ENCODE measurements at places on chromosomes 7 and 10.

- H3K36me3 ChIP-seq = no peaks in the 10 kb centered on the region
- peaks cover 13% of the 10 kb centered on the region for H3K4me1 ChIP-seq
- no peaks in the 10 kb centered on the region for H3K27me3 ChIP-seq
- H3K27ac ChIP-seq = no peak overlapping the region
- no peak overlapping the region for H3K4me3 ChIP-seq
Observed at GRCh38 chr7:73727952-73728351, 8.5 kb upstream of the STX1A start.

- H3K27me3 ChIP-seq = no peaks in the 10 kb centered on the region
- H3K36me3 ChIP-seq = no peaks in the 10 kb centered on the region
- H3K4me1 ChIP-seq = peaks cover 30% of the 10 kb centered on the region
Observed at GRCh38 chr7:8143151-8143874, 118.7 kb downstream of the ICA1 start.

DNA sequence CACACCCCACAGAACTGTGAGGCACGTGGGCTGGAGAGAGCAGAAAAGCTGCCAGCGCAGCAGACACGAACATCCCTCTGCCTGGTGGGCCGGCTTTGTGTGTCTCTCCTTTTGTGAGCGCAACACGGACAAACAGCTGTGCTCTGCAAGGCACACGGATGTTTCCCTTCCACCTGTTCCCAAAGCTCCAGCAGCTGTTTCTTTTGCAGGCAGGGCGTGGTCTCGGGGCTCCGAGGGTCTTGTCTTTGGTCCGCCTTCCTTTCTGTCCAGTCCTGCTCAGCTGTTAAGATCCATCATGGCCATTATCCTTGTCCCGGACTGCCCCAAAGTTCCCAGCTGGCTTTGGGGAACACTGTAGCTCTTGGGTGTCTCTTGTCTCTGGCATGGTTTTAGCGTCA, 32.7 kb upstream of the SH2B2 start:
- peaks cover 8% of the 10 kb centered on the region for H3K36me3 ChIP-seq
- DNase-seq = no peak

DNA sequence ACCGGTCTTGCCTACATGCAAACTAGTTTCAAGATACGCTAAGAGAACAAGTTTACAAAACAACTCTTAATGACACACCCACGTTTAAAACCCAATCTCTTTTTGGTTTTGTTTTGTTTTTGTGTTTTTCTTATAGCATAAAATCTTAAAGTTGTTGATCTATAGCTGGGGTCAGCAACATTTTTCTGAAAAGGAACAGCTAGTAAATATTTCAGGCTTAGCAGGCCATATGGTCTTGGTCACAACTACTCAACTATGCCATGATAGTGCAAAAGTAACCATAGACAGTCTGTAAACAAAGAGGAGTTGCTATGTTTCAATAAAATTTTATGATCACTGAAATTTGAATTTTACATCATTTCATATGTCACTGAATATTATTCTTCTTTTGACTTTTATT, 327.4 kb downstream of the AGMO start:
- H3K27me3 ChIP-seq = no peaks in the 10 kb centered on the region
- DNase-seq = no peak
- no peak overlapping the region for H3K4me3 ChIP-seq
- H3K27ac ChIP-seq = no peak overlapping the region

- H3K36me3 ChIP-seq = peaks cover 51% of the 10 kb centered on the region
- H3K4me3 ChIP-seq = no peak overlapping the region
- no peak overlapping the region for H3K27ac ChIP-seq
- peak; percentile 14 for DNase-seq
- H3K4me1 ChIP-seq = no peaks in the 10 kb centered on the region
Observed at GRCh38 chr10:108249940-108250339, 1085.4 kb upstream of the SORCS1 start.

GRCh38 chr7:154869436-154869835, 133.5 kb downstream of the PAXIP1 start:
- DNase-seq = no peak
- H3K4me1 ChIP-seq = no peaks in the 10 kb centered on the region
- H3K36me3 ChIP-seq = peaks cover 79% of the 10 kb centered on the region
- no peak overlapping the region for H3K27ac ChIP-seq

- no peak overlapping the region for H3K4me3 ChIP-seq
- no peak overlapping the region for H3K27ac ChIP-seq
- no peaks in the 10 kb centered on the region for H3K36me3 ChIP-seq
- H3K4me1 ChIP-seq = peaks cover 30% of the 10 kb centered on the region
- DNase-seq = peak; percentile 89
Observed at GRCh38 chr10:2927958-2928840, 139.1 kb upstream of the PFKP start.

DNA sequence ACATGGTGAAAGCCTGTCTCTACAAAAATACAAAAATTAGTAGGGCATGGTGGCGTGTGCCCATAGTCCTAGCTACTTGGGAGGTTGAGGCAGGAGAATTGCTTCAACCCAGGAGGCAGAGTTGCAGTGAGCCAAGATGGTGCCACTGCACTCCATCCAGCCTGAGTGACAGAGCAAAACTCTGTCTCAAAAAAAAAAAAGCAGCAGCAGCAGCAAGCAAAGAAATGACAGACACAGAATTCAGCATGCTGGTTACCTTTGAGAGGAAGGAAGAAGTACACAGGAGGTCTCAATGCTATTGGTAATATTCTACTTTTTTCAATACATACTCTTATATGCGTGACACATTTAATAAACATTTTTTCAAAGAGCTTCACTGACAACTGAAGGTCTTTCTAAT, 81.3 kb downstream of the ZFAND4 start:
- no peak overlapping the region for H3K27ac ChIP-seq
- H3K4me3 ChIP-seq = no peak overlapping the region
- peaks cover 10% of the 10 kb centered on the region for H3K36me3 ChIP-seq
- DNase-seq = no peak
- peaks cover 14% of the 10 kb centered on the region for H3K4me1 ChIP-seq

- no peak overlapping the region for H3K27ac ChIP-seq
- H3K4me3 ChIP-seq = no peak overlapping the region
- H3K4me1 ChIP-seq = no peaks in the 10 kb centered on the region
- no peaks in the 10 kb centered on the region for H3K36me3 ChIP-seq
- H3K27me3 ChIP-seq = peaks cover 14% of the 10 kb centered on the region
Observed at GRCh38 chr10:48651293-48651692, 33.4 kb upstream of the WDFY4 start.

GRCh38 chr10:114498413-114499111, 94.3 kb upstream of the AFAP1L2 start:
- H3K27me3 ChIP-seq = no peaks in the 10 kb centered on the region
- no peak for DNase-seq
- 0 out of 2 replicates have a peak overlapping the region, but pooled peaks have one; percentile 10 for H3K27ac ChIP-seq
- peaks cover 5% of the 10 kb centered on the region for H3K36me3 ChIP-seq
- H3K4me3 ChIP-seq = no peak overlapping the region
